Neural cell (in vitro differentiated cells): ENCODE measurements at places on chromosomes 2 and 18. TPM values are rescaled to one million over a fixed set of nuclear protein-coding genes. Genes with fewer than 3 reads are reported as not detected.

The HOXD11 gene
- polyA plus RNA-seq: not detected in 2 replicates

The TSPYL6 gene
- polyA plus RNA-seq: not detected in 2 replicates

The POU3F3 gene
- 69.3 and 72.0 TPM in 2 replicates for polyA plus RNA-seq

The ANKRD44 gene
- polyA plus RNA-seq: 60.2 and 94.3 TPM in 2 replicates

The CYP26B1 gene
- polyA plus RNA-seq: 0.56 and 0.83 TPM in 2 replicates
